ENCODE measurements at places on chromosomes 7 and 10.

DNA sequence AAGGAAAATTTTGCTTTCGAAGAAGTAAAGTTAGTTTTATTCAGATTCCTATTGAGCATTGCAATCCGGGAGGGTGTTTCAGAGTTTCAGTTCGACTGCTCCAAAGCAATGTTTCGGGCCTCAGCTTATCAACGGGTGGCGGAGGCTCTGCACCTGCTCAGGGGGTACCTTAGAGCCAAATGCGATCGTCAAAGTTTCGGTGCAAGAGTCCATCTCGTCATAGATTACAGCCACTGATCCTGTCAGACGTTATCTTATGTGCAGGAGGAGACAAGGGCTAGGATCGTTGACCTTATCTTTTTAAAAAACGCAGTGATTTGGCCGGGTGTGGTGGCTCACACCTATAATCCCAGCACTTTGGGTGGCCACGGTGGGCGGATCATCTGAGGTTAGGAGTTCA lies 3.8 kb upstream of the COX19 start:
- no peak for DNase-seq

- no peak for DNase-seq
These were observed 6.3 kb downstream of the MYOF start for GRCh38 chr10:93475871-93476270.

GRCh38 chr10:114021717-114022680 lies 21.7 kb upstream of the ADRB1 start:
- DNase-seq: no peak

DNA sequence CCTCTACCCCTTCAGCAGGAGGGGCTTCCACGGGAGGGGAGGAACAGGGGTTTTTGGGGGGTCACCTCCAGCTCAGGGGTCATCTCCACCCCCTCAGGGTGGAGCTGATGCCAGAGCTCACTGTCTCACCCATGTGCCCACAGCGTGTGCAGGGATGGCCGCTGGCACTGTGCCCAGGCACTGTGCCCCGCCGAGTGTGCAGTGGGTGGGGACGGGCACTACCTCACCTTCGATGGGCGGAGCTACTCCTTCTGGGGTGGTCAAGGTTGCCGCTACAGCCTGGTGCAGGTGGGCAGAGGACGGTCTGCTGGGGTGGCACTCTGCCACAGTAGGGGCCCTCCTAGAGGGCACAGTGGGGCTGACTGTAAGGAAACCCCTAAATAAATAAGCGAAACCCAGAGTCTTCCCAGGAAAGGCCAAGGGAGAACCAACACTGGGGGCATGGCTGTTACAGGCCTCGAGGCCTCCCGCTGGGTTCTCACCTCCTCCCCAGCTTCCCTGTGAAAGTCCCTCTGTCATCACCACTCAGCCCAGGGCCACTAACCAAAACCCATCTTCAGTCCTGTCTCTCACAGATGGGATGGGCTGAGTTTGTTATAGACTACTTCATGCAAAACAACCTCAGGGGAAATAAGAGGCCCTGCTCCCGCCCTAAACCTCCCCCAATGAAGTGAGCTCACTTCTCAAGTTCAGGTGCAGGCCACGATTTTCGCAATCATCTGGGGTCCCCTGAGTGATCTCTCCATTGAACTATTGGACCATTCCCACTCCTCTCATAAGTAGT lies 7.4 kb upstream of the ZNF467 start:
- no peak for DNase-seq

- no peak for DNase-seq
These were observed 25.2 kb downstream of the VCL start for GRCh38 chr10:74022926-74023629.
